ENCODE measurements at places on chromosomes 1 and 21. TPM values are rescaled to one million over a fixed set of nuclear protein-coding genes. Genes with fewer than 3 reads are reported as not detected.

DNA sequence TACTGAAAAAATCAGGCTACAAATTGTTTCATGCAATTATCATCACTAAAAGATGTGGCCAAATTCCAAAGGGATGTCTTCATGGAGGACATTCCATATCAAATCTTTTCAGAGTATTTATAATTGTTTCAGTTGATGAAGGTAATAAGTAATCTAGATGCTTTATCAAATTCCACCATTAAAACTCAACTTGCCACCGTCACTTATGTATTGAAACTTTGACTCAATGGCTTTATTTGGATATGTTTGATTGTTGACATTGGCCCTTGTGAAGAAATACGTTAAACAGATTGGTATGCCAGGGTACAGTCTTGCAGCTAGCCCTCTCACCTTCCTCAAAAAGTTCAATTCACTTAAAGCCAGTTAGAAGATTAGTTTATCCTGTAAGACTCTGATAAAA lies 32.2 kb upstream of the PALMD start:
- no peak for DNase-seq

- no peak for DNase-seq
Observed at GRCh38 chr1:25695771-25696311, 79.2 kb downstream of the MAN1C1 start.

- no peak for DNase-seq
Observed at GRCh38 chr21:45049714-45050344, 24.6 kb upstream of the ADARB1 start.

- DNase-seq = peak; percentile 69
Observed at GRCh38 chr1:81512252-81513003, 288.3 kb upstream of the ADGRL2 start.

DNA sequence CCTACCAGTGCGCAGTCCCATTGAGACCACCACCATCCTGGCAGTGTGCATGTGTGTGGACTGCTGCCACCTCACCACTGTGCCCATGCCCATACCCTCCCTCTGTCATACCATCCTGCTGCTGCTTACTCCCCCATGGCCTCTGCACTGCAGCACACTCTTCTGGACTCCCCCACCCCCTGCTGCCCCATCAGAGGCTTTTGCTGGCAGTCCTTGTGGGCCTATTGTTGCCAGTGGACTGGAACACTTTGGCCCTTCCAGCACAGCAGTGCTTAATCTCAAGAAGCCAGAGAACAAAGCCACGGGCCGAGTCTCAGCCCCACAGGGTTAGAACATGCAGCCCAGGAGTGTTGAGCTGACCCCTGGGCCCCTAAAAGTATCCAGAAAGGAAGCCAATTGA lies 41.9 kb upstream of the IVNS1ABP start:
- no peak for DNase-seq

- DNase-seq = no peak
Observed at GRCh38 chr1:153649863-153650235, 8.7 kb upstream of the SNAPIN start.

DNA sequence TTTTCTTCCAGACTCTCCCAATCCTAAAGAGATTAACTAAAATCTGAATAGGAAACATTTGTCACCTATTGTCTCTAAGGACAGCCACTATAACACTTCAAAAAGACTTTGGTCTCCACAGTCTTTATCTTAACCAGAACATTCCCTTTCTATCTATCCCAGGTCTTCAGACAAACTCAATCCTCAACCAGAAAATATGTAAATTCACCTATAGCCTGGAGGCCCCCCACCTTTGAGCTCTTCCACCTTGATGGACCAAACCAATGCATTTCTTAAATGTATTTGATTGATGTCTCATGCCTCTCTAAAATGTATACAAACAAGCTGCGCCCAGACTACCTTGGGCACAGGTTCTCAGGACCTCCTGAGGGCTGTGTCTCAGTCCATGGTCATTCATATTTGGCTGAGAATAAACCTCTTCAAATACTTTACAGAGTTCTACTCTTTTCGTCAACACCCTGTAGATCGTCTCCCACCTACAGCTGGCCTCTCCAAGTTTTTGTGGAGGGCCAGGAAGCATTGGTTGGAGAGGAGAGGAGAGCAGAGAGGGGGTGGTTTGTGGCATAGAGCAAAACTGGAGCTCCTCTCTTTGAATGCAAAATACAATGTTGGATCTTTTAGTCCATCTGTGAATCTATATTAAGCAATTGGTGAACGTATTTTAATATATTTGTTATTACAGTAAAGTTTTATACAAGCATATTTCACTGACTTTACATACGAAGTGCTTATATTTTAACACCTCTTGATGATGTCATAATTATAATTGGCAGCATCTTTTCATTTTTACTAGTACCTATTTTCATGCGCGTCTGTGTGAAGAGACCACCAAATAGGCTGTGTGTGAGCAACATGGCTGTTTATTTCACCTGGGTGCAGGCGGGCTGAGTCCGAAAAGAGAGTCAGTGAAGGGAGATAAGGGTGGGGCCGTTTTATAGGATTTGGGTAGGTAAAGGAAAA lies 230.7 kb upstream of the DUSP10 start:
- DNase-seq = no peak

DNA sequence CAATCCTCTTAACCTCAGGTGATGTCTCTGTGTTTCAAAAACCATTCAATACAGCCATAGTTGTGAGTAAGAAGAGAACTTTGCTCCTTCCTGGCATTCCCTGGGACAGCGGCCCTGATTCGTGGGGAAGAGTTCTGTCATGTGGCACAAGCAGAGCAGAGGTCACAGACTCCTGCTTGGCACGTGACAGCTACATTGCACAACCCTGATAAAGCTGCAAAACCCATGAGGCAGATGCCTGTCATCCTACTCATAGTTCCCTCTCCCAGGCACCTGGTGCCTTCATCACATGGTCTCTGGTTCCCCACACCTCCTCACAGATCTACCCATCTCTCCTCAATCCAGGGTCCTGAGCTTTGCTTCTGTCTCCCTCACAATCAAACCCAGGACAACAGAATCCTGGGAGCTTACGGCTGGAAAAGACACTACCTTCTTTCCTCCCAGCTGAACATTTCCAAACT lies 70.8 kb downstream of the PLPP3 start:
- no peak for DNase-seq

DNA sequence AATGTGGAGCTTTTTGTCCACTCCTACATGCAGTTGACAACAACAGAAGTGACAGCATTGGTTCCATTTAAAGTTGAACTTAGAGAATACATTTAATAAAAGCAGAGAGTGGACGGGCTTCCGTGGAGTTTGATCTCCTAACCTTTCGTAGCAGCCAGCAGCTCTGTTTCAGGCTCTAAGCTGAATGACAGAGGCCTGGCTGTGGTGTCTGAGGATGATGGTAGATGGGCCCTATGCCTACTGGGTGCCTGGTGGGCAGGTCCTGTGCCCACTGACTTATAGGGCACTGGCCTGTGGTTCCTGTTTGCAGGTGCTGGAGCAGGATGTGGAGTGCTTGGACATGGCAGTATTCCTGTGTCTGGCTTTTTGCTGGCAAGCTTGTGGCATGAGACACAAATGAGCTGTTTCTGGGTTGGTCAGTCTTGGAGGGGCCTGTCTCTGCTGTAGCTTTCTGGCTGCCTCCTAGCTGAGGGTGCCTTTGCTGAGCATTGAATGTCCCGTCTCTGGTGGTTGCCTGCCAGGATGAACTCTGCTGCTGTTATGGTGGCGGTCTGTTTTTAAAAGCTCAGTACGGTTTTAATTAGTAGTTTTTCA lies 54.6 kb downstream of the PRDM2 start:
- no peak for DNase-seq

GRCh38 chr1:66003690-66004089 lies 211.0 kb downstream of the PDE4B start:
- no peak for DNase-seq

DNA sequence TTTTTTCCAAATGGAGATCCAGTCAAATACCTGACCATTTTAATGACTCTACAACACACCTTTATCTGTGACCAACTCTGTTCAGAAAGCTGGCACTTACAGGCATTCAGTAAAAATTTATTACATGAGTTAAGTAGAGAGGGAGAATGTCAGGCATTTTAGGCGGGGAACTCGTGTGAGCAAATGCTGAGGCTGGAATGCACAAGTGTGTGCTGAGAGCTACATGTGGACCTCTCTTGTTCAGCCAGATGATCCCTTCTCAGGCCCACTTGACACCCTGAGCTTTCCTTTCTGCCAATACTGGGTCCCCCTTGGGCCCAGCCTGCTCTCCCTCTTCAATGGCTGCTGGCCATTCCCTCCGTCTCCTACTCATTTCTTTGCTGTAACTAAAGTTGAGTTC lies 11.7 kb downstream of the PPIH start:
- DNase-seq = no peak

The SLFNL1 gene
- 0.39 TPM for total RNA-seq

The PGBD5 gene
- total RNA-seq = 0.22 TPM

The SEC16B gene
- total RNA-seq = 1.6 TPM

The LINGO4 gene
- not detected for total RNA-seq

The GIPC2 gene
- total RNA-seq = 0.07 TPM

The AQP10 gene
- not detected for total RNA-seq

Measured in A673 (cell line).